ENCODE measurements at places on chromosomes 7 and 10.

- DNase-seq = no peak
Observed at GRCh38 chr7:107661865-107662379, 1.3 kb downstream of the SLC26A4 start.

DNA sequence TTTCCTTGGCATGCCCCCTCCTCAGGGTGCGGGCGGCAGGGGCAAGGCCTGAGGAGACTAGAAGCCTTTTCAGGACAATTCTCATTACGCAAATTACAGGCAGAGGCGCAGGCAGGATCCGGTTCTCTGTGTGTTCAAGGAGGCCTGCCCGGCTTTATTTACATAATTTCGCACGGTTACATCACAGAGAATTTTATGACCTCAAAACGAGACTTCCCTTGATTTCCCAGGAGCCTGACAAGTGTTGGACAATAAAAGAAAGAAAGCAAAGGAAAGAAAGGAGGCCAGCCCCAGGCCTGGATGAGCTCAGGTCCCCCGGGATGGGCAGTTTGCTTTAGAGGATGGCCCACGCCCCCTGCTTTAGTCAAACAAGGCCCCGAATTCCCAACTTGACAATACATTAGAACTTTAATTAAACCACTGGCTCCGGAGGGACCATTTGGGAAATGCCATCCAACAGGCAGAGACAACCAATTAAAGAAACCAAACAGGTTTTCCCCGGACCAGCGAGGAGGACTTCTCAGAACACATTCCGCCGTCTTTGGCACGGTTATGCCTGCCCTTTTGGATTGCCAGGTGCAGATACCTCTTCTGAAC, 2.9 kb downstream of the MNX1 start:
- DNase-seq = no peak

- no peak for DNase-seq
Observed at GRCh38 chr7:110407242-110407641, 683.7 kb upstream of the LRRN3 start.

- DNase-seq = no peak
Observed at GRCh38 chr7:28067171-28067570, 113.4 kb downstream of the JAZF1 start.

DNA sequence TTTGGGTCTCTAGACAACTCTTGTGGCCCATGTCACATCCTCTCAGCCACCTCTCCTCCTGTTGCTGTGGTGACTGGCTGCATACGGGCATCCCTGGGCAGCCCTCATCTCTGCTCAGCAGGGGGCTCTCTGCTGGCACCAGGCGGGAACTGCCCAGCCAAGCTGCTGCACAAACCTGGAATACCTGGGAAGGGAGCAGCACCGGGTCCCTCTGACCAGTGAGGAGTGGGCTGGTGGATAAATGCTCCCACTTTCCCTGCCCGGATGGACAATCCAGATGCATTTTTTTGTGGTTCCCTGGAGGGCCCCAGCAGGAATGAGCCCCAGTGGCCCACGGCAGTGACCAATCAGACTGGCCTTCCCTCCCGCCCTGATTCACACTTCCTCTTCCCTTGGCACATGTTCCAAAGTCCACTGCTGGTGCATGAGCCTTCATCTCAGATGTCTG, 21.9 kb downstream of the GRID1 start:
- no peak for DNase-seq
